Left renal cortex interstitium (tissue), 4 donors: ENCODE measurements at places on chromosomes 16 and 17. TPM values are rescaled to one million over a fixed set of nuclear protein-coding genes. Genes with fewer than 3 reads are reported as not detected.

NHLRC4 gene
- polyA plus RNA-seq = 7.4 TPM

DNA sequence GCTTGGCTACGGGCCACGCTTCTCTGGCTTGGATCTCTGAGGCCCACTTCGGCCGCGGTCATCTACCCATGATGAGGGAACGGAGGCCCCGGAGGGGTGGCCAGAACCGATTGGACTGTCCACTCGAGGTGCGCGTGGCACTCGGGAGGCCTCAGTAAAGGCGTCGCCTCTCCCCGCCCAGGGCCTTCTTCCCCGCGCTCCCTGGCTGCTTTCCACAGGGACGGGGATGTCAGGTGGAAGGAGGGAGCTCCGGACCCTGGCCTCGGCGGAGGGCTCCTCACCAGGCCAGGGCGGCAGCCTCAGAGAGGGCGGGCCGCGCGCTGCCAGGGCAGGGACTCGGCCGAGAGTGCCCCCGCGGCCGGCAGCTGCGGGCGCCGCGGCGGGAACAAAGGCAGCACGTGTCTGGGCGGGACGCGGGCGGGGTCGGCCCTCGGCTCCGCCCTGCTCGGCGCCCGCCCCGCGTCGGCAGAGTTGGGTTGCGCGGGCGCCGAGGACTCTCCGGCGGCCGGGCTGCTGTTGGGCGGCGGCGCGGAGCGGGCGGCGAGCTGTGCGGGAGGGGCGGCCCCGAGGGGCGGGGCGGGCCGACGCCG is 587 bp upstream of the CDK5R1 start:
- DNase-seq = no peak

DNA sequence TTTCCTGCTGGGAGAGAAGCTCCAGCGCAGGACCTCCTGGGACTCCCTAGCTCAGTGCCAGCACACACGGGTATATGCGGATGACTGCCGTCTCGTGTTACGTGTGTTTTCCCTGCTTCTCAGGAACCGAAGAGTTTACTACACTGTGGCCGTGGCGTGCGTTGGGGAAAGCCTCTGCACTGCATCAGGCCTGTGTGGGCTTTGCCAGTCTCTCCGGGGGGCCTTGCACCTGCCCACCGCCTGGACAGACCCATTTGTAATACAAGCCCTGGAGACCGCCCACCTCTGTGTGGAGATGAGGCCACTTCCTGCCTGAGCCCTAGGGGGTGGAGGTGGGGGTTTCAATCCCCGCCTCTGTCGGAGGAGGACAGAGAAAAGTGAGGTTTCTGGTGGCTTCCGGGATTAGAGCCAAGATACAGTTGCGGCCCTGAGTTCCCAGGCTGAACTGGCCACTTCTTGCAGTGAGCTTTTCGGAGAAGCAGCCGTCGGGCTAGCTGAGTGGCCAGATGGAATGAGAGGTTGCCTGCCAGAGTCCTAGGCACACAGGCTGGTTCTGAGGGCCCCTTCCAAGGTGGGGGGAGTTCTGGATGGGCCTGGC is 43.4 kb upstream of the GSE1 start:
- DNase-seq = no peak

DNA sequence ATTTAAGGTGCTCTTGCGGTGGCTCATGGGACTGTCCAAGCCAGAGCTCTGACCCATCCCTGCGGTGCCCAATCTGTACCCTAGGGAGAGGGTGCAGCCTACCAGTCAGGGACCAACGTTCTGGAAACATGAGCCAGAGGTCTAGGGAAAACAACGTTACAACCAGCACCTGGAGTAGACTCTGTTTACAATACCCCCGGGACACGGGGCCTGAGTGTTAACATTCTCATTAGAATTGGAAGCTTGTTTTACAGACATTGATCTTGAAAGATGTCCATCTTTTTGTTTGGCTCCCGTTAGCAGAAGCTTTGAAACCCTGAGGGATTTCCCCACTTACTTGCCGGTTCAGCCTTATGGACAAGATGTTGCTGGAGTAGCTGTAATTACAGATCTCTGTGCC is 6.9 kb downstream of the WIPI1 start:
- no peak for DNase-seq

DNA sequence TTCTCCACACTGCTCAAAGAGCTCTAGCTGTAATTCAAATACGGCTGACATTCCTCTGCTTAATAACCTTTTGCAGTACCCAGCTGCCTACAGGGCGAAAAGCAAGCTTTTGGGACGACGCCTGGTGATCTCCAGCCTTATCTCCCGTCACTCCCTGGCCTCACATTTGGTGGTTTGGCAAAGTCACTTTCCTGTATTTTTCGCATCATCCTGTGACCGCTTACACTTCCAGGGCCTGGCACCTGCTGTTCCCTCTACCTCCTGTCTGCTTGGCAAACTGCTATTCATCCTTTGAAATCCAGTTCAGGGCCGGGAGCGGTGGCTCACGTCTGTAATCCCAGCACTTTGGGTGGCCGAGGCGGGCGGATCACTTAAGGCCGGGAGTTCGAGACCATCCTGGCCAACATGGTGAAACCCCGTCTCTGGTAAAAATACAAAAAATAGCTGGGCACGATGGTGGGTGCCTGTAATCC is 2.7 kb upstream of the BHLHA9 start:
- no peak for DNase-seq
